ENCODE measurements at places on chromosomes 5 and 9.

- no peak for DNase-seq
These were observed 2.4 kb downstream of the WDR5 start for GRCh38 chr9:134138292-134138691.

DNA sequence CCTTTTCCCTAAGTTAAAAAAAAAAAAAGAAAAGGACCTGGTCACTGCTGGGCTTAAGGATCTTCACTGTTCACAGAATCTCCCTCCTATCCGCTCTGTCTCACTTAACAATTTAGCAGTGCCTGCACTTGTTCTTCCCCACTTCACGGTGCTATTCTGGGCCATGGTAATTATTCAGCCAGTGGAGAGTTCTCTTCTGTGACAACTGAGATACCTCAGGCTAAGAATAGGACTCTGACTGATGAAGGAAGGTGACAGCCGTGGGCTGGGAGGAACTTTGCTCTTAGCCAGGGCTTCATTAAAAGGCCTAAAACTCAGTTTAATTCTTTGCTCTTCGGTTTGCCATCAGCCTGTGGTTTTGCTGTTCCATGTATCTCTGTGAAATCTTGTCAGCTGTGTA, 51.9 kb upstream of the ENTREP1 start:
- DNase-seq, result no peak

GRCh38 chr9:4796988-4797853, 4.5 kb downstream of the RCL1 start:
- no peak for DNase-seq

GRCh38 chr9:134601764-134602163, 39.8 kb upstream of the COL5A1 start:
- DNase-seq, result no peak

- no peak for DNase-seq
These were observed 1079.9 kb upstream of the ACO1 start for GRCh38 chr9:31304576-31304975.

GRCh38 chr5:74303578-74303977, 336.9 kb downstream of the ENC1 start:
- no peak for DNase-seq

GRCh38 chr9:88947581-88948573, 43.4 kb upstream of the S1PR3 start:
- DNase-seq, result no peak

DNA sequence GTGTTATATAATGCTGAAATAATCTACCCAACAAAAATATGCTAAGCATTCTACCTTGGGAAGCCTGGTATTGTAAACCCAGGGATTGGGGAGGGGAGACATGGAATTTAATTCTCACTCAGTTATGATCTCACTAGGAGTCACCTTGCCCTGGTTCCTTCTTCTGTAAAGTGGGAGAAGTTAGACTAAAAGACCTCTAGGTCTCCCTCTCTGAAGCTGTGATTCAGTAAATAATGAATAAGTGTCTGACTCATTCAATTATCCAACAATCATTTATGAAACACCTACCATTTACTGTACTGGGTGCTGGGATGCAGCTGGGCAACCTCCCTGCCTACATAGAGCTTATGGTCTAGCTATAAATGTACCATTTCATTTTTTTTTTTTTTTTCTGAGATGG, 20.2 kb upstream of the SPARC start:
- DNase-seq, result no peak

- no peak for DNase-seq
These were observed 116.5 kb downstream of the NFIB start for GRCh38 chr9:14197325-14197858.

- DNase-seq, result no peak
These were observed 5.7 kb downstream of the NFIB start for GRCh38 chr9:14307989-14308852.

DNA sequence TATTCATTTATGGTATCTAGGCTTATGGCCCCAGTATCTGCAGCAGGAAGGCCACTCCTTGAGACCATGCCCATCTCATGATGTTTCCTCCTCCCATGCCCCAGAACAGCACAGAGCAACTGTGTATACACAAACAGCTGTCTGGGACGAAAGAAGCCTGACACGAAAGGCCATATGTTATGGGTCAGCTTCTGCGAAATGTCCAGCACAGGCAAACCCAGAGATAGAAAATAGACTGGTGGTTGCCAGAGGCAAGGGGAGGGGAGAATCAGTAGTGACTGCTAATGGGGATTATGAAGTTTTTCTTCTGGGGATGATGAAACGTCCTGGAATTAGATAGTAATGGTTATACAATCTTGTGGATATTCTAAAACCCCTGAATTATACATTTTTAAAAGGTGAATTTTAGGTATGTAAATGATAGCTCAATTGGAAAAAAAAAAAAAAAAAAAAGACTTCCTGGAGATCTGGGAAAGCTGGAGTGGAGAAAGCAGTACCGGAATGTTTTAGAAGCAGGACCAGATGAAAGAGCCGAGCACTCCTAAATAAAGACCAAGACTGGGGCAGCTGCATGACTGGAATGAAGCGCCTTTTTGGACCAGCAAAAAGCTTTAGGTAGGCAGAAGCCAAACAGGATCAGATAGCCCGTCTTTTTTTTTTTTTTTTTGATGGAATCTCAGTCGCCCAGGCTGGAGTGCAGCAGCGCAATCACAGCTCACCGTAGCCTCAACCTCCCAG, 29.2 kb downstream of the PCDHGC5 start:
- no peak for DNase-seq

DNA sequence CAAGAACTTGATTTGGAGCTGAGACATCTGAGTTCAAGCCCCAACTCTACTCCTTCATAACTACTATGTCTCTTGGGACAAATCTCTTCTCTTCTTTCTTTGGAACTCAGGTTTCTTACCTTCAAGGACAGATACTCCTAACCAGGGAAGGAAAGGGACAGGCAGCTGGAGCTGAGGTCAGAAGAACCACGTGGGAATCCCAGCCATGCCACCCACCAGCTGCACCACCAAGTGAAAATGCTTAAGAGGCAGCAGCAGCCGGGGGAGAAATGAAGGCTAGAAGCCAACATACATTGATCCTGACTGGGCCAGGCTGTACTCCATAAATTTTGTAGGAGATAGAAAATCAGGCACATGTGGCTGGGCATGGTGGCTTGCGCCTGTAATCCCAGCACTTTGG, 9.6 kb upstream of the OR5C1 start:
- DNase-seq, result no peak

- DNase-seq, result no peak
These were observed 65.4 kb upstream of the FAM174A start for GRCh38 chr5:100469767-100470166.

GRCh38 chr9:127155314-127155960, 33.0 kb upstream of the ANGPTL2 start:
- DNase-seq, result no peak

- DNase-seq, result no peak
These were observed at the start of gene CER1 for GRCh38 chr9:14722391-14723035. TSS of gene CER1 (minus strand) at chr9:14722733. CDS start at chr9:14722672, 61 bp downstream.

- no peak for DNase-seq
These were observed 9.9 kb upstream of the ALDOB start for GRCh38 chr9:101445353-101446029.

DNA sequence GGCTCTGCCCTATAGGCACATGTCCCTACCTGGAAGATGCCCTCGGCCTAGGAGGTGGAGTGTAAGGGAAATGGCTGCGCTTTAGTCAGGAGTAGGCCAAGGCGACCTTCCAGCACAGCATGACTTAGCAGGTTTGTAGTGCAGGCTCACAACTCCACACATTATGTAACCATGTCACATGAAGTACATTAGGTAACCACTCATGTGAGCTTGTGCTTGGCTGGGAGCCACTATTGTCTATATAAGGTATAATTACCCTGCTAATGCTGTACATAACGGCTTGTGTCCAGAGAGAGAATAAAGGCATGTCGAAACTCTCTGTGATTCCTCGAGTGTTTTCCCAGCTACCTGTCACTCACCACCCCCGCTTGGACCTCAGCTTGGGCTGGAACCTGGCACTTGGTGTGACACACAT, 74.9 kb downstream of the CAMK4 start:
- DNase-seq, result no peak

DNA sequence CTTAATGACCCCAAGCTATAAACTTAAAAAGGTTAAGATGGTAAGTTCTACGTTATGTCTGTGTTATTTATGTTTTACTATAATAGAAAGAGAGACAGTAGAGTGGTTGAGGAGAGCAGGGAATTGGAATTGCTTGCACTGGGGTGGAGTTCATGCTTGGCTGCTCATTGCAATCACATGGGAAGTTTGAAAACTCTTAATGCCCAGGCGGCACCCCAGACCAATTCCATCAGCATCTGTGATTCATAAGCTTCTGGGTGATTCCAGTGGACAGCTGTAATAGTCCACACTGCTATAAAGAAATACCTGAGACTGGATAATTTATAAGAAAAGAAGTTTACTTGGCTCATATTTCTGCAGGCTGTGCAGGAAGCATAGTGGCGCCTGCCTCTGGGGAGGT, 323.9 kb upstream of the MSX2 start:
- no peak for DNase-seq

GRCh38 chr9:81312346-81312745, 377.0 kb downstream of the TLE1 start:
- DNase-seq, result no peak

- DNase-seq, result no peak
These were observed 16.7 kb downstream of the EXOC3 start for GRCh38 chr5:459562-460272.

DNA sequence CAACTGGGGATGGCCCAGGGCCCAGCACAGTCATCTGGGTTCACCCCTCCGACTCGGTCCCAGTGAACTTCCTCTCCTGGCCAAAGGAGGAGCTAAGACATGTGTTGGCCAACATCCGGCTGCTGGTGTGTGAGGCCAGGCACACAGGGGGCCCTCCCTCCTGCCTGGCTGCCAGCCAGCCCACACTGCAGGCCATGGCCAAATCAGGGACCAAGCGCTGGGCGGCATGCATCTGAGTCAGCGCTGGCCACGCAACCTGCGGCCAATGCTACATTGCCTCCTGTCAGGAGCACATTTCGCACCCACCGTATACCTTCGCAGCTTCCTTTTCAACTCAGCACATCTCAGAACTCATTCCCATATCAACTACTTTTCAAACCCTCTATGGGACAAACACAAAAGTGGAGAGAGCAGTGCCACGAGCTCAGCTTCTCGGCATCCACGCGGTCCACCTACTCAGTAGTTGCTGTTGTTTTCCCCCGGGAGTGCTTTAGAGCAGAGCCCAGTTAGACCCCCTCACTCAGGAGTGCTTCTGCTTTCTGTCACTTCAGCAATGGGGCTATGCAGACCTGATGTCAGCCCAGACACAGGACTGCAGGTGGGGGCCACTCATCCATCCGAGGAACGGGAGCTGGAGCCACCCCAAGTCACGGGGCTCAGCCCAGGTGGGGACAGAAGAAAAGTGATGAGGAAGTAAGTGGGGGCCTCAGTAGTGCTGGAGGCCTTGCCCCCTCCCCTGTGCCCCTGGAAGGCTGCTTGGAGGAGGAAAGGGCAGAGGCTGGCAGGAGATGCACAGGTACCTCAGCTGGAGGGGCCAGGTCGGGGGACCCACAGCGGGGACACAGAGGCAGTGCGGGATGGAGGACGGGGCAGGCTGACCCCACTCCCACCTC, 13.9 kb downstream of the NINJ1 start:
- DNase-seq, result peak; percentile 93

DNA sequence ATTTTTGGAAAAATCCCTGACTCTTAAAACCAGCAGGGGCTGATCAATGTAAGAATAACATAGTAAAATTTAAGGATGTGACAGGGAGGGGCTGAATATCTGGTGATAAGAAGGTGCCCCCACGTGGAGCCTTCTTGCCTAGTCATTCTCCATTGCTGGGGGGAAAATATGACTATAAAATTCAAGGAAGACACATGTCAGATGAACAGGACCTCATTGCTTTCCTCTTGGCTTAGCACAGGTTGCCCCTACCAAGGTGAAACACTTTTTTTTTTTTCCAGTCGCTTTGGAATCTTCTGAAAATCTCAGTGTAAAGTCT, 310.9 kb downstream of the EFNA5 start:
- no peak for DNase-seq

DNA sequence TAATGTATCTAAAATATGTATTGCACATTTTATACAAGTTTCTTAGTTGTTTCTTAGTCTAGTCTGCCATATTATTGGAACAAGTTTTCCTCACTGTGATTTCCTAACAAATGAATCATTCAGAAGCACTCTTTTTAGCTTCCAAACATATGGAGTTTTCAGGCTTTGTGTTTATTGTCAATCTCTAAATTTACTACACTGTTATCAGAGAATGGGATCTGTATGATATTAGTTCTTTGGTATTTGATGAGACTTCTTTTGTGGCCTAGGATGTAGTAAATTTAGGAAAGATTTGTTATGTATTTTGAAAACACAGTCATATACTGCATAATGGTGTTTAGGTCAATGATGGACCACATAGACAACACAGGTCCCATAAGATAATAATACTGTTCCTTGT, 25.7 kb downstream of the SREK1IP1 start:
- DNase-seq, result no peak

DNA sequence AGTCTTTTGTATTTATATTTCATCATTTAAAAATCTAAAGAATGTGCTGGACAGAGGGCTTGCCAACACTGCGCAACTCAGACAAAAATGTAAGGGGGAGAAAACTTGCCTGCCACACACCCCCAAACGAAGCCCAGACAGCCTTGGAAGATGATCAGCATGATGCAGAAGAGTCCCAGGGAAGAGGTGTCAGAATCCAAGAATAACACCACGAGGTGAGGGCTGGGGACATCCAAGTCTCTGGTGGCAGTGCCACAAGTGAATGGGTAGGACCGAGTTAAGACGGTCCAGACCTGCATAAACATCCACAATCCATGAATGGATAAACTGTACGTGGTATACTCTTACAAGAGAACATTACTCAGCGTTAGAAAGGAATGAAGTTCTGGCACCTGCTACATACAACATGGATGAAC, 10.4 kb downstream of the EPB41L4B start:
- DNase-seq, result no peak

GRCh38 chr5:130043834-130044233, 139.6 kb downstream of the CHSY3 start:
- DNase-seq, result no peak

GRCh38 chr5:156716591-156717380, 133.3 kb upstream of the PPP1R2B start:
- no peak for DNase-seq

- no peak for DNase-seq
These were observed 47.6 kb upstream of the BARHL1 start for GRCh38 chr9:132534832-132535231.

DNA sequence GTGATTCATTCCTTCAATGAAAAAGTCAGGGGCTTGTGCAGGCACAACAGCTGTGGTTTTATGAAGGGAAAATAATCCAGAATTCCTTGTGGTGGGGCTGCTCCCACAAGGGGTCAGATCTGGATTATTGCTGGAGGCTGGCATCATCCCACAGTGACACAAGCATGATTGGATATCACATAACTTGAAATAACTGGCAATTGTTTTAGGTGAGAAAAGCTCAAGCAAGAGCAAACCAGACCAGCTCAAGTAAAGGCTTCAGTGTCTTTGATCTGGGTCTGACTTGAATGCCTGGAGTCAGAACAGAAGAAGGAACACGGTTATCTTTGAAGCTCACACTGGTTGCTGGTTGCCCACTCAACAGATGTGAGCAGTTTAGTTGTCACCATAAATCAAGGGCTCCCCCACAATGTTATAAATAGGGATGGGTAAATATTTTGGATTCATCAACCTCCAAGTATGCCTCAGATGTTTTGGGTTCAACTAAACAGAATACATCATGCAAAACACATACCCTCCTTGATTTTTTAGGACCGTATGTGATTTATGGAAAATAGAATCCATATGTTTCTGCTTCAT, 3.1 kb upstream of the ZNF474 start:
- no peak for DNase-seq

GRCh38 chr9:137407590-137408300, 15.2 kb downstream of the EXD3 start:
- DNase-seq, result no peak

- DNase-seq, result no peak
These were observed 188.9 kb downstream of the SGCD start for GRCh38 chr5:156515803-156516360.

GRCh38 chr9:10003047-10003446, 609.8 kb downstream of the PTPRD start:
- DNase-seq, result no peak

Data from natural killer cell treated with Interleukin-12 subunit alpha and Interleukin-12 subunit beta and Interleukin-15 and Interleukin-18, amount 100 ng/mL, for 72 hours (primary cell).